ENCODE measurements at places on chromosomes 2 and 18.

DNA sequence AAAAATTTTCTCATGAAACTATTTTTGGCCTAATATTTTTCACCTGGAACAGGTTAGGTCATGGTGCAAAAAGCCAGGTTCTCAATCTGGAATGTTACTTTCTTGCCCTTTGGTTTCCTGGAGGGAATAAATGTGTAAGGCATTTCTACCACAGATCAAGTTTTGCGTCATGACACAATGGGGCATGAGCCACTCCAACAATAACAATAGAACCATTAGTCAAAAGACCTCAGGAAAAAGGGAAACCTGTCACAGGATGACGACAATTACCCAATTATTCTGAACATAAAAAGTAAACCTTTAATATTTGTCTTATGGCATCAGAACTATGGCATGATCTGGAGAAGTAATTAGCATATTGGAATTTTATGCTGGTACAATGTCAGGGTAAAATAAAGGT lies 88.2 kb upstream of the HNRNPA3 start:
- no peak for DNase-seq

- DNase-seq: no peak
Observed at GRCh38 chr2:118014492-118014824, 588 bp upstream of the CCDC93 start.

DNA sequence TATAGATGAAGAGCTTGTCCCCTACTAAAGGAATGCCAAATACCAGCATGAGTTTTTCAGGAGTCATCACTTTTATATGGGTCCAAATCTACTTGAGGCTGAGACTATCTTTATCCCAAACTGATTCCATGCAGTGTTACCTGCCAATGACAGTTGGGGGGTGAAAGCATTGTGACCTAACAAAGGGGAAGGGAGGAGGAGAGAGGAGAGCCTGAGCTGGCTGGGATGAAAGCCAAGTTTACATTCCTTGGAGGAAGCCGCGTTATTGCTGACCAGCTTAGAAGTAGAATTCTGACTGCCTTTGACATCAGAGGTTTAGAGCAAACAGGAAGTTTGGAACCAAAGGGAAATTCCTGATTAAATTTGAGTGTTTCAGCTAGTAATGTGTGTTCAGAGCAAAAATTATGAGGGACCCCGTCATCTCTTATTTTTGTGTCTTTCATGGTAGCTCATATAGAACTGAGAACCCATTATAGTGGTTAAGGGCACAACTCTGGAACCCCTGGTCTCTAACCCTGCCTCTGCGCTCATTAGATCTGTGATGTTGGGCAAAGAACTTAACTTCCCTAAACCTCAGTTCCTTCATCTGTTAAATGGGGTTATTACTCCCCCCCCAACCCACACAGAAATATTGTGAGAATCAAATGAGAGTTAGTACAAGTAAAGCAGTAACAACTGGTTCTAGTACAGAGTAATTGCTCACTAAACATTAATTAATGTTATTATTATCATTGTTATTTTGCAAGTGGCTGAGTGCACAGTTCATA lies 199.3 kb upstream of the EPAS1 start:
- DNase-seq: no peak

DNA sequence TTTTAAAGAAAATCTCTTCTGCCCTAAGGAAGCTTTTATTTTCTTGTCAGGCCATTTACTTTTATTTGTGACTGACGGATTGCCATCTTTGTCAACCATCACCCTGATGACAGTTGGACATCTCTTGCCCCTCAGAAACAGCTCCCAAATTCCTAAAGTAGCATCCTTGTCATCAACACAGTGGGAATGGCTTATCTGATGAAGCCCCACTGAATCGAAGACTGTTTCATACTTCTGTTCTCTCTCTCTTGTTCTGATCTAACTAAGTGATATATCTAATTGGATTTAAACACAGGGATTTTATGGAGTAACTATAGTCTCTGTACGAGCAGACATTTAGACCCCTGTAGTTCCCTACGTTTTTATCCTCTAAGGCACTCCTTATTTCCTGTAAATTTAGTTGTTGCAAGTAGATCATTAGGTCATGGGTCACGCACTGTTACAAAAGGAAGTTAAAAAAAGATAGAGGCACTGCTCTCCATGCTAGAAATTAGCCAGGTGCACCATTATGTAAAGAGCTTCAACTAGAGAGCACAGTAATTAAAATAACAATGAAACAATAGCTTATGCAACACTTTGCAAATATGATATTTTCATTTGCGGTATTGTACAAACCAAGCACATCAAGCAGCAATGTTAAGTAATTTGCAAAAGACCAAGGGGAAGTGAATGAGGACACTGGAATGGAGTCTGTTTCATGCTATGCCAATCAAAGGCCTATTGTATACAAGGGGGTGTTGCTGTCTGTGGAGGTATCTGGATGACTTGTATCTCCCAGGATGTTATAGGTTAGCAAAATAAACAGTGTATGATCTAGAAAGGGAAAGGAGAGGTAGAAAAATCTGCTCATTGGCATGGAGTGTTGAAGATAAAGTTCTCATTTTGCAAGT lies 284.7 kb downstream of the LRRTM1 start:
- DNase-seq: no peak

DNA sequence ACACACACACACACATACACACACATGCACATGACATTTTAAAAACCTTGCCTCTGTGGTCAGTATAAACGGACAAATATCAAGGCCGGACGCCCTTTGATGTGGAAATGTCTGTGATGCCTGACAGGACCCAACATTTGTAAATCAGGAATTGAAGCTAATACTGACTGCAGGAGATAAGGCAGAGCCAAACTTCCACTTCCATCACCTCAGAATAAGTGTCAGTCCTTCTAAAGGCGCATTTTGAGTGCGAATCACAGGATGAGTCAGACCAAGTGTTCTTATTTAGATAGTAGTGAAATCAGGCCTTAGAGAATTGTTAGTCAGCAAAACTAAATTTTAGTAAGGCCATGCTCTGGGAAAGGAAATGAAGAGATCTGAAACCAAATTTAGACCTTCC lies 211.7 kb upstream of the LRATD1 start:
- DNase-seq: no peak

DNA sequence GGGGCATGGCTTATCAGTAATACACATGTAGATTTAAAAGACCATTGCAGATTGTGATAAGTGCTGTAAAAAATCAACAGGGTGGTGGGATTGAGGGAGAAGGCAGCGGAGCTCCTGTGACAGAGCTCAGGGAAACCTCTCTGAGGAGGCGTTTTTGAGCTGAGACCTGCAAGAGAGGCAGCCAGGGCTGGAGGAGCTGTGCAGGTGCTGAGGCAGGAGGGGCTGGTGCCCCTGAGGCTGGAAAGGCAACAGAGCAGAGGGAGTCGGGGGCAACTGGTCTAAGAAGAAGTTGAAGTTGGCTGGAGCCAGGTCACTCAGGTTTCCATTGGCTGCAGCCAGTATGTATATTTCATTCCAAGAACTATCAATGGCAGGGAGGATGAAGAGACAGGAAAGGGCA lies 47.6 kb downstream of the KLHL29 start:
- DNase-seq: no peak

GRCh38 chr2:240213226-240213475 lies 72.7 kb upstream of the OTOS start:
- DNase-seq: no peak

- DNase-seq: no peak
Observed at GRCh38 chr2:191187105-191187829, 36.5 kb upstream of the STAT4 start.

DNA sequence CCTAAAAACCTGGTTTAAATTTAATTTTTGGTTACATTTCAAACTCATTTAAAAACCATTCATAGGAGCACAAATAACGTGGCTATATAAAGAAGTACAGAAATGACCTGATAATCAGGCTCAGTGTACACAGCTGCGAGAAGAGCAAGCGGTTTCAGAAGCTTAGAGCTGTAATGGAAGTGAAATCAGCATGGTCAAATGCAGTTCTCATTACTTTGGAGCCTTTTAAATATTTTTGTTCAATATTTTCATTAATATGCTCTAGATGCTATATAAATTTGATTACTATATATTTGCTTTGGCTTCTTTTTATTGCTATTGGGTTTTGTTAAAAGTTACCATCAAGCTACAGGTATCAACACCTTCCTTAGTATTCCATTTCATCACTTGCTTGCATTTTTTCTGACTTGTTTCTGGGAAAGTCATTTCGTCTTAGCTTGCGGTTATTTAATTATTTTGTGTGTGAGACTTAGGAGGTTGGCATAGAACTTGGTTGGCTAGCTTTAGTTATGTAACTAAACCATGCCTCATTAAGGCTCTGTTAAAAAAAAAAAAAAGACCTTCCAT lies 58.7 kb downstream of the AFTPH start:
- no peak for DNase-seq

DNA sequence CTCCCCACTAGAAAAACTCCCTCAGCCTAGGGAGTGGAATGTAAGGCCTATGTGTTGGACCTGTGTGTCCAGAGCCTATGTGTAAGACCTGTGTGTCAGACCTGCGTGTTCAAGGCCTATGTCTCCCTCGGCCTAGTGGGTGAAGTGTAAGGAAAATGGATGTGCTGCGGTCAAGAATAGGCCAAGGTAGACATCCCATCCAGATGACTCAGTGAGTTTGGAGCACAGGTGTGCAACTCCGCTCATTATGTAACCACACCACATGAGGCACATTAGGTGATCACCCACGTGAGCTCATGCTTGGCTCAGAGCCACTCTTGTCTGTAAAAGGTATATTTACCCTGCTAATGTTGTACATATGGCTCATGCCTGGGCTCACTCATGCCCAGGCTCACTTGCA lies 565.3 kb upstream of the CRIM1 start:
- DNase-seq: no peak

GRCh38 chr2:67616749-67617148 lies 219.6 kb downstream of the ETAA1 start:
- no peak for DNase-seq

- no peak for DNase-seq
Observed at GRCh38 chr2:64067326-64067725, 48.1 kb upstream of the VPS54 start.

DNA sequence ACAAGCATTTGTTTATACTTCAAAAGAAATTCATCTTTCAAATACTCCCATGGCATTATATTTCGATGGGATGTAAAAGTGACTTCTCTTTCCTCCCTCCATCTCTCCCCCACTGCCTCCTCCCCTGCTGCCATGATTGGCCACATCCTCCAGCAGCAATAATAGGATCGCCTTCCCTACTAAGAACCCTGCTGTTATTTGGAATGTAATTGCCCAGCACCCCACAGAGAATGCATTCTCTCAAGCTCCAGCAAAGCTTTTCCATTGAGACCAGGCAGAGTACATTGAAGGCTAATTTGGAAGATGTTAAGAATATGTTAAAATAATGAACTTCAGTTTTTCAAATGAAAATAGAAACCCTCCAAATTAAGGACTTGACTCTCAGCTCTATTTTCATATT lies 375.4 kb upstream of the ACVR2A start:
- DNase-seq: no peak

DNA sequence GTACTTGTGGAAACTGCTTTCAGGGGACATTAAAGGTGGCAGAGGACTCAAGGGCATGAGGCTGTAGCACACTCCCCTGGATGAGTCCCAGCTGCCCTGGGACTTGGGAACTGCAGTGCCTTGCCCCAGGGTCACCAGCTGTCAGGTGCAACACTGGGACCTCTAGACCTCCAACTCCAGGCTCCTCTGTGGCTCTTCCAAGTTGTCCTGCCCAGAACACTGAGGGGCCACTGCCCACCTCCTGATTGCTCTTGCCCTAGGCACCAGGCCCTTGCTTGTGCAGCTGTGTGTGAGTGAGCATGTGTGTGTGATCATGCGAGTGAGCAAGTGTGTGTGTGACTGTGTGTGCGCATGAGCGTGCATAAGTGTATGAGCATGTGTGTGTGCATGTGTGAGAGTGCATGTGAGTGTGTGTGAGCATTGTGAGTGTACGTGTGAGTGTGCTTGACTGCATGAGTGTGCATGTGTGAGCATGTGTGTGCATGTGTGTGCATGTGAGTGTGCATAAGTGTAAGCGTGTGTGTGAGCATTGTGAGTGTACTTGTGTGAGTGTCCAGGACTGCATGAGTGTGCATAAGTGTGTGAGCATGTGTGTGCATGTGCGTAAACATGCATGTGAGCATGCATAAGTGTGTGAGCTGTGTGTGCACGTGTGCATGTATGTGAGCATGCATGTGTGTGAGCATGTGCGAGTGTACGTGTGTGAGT lies 301.5 kb downstream of the NDUFA10 start:
- DNase-seq: no peak

- DNase-seq: no peak
Observed at GRCh38 chr2:207133458-207133819, 32.3 kb downstream of the KLF7 start.

- DNase-seq: no peak
Observed at GRCh38 chr2:108634011-108634410, 85.3 kb upstream of the RANBP2 start.

Data from stimulated activated CD8-positive, alpha-beta memory T cell treated with anti-CD3 and anti-CD28 coated beads, Interleukin-12 subunit alpha, Interleukin-12 subunit beta, amount 100 ng/mL, for 1 hour (primary cell).